ENCODE measurements at places on chromosomes 13 and 19. TPM values are rescaled to one million over a fixed set of nuclear protein-coding genes. Genes with fewer than 3 reads are reported as not detected.

DNA sequence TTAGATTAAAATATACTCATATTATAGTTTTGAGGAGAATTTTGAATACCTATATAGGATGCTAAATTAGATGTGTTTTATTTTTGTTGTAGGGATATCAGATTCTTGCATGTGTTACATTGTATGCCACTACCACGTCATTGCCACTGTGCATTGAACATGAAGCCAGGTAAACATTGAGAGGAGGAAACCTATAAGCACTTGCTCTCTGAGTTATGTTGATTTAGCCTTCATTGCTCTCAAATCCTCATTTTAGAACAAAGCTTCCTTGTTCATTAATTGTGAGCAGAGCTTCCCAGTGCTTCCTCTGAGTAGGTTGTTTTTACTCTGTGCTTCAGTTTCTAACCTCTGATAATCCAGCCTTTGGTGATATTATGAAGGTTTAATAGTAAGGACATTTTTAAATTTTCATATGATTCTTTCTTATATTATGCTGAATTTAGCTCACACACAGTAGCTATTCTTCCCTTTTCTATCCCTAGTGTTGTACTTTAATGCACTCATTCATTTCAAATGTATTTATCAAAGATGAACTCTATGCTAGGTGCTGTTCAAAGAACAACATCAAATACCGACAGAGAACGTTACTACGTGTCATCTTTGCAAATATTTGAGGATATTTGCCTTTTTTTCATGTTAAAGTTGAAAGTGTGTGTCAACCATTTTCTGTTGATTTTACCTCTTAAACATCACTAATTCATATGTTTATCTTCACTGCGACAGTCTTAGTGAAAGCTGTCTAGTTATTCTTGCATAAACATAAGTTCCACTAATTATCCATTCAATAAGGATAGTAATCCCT, 1448.0 kb upstream of the MIR17HG start:
- no peak for DNase-seq

- no peak for DNase-seq
Measured at GRCh38 chr13:102569488-102569887, 27.3 kb upstream of the TPP2 start.

DNA sequence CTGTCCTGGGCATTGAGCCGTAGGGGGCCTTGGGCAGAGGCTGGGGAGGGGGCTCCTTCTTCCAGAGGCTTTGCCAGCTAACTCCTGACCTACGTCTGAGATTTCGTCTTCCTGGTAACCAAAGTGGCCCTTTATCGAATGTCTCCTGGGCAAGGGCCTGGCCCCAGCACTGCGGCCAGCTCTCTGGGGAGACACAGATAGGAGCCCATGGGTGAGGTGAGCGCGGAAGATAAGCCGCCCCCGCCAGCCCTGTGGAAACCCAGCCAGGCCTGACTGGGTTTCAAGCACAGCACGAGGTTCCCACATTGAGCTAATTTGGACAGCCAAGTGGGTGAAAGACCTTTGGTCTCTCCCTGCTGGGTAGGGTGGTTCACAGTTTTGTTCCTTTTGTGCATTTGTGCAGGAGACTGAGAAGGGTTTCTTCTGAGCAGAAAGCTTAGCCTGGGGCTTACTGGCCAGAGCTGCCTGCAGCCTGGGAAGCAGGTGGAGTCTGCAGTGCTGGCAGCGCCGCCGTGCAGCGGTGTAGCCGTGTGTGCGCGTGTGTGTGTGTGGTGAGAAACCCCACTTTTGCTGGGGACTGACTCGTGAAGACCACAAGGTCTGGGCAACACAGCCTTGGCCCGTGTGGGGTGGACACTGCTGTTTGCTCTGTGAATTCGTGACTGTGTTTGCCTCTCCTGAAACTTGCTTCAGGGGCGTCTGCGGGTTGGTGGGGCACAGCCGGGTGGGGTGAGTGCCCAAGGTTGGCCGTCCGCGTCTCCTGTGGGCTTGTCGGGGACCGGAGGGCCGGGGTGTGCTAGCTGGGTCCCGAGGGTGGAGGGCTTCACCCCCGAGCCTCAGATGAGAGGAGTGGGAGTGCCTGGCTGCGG, 2.5 kb downstream of the BSG start:
- DNase-seq, result no peak

DNA sequence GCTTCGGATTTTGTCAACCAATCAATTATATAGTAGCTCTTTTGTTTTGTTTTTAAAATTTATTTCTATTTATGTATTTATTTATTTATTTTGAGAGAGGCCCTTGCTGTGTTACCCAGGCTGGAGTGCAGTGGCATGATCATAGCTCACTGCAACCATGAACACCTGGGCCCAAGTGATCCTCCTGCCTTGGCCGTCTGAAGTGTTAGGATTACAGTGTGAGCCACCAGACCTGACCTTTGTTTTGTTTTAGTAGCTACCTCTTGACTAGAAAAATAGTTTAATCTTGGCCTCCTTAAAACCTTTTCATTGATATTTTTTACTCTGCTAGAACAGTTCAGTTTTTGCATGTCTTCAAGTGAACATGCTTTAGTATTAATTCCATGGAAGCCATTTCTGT, 15.1 kb downstream of the GARRE1 start:
- no peak for DNase-seq

- no peak for DNase-seq
Measured at GRCh38 chr13:102172406-102172805, 229.4 kb downstream of the FGF14 start.

- no peak for DNase-seq
Measured at GRCh38 chr19:14683439-14683838, 6.4 kb upstream of the ZNF333 start.

GRCh38 chr19:15534957-15535864, 26.9 kb downstream of the CYP4F22 start:
- no peak for DNase-seq

- DNase-seq, result no peak
Measured at GRCh38 chr13:57933606-57934005, 302.1 kb downstream of the PCDH17 start.

GRCh38 chr13:27174766-27175455, 3.3 kb upstream of the USP12 start:
- no peak for DNase-seq

DNA sequence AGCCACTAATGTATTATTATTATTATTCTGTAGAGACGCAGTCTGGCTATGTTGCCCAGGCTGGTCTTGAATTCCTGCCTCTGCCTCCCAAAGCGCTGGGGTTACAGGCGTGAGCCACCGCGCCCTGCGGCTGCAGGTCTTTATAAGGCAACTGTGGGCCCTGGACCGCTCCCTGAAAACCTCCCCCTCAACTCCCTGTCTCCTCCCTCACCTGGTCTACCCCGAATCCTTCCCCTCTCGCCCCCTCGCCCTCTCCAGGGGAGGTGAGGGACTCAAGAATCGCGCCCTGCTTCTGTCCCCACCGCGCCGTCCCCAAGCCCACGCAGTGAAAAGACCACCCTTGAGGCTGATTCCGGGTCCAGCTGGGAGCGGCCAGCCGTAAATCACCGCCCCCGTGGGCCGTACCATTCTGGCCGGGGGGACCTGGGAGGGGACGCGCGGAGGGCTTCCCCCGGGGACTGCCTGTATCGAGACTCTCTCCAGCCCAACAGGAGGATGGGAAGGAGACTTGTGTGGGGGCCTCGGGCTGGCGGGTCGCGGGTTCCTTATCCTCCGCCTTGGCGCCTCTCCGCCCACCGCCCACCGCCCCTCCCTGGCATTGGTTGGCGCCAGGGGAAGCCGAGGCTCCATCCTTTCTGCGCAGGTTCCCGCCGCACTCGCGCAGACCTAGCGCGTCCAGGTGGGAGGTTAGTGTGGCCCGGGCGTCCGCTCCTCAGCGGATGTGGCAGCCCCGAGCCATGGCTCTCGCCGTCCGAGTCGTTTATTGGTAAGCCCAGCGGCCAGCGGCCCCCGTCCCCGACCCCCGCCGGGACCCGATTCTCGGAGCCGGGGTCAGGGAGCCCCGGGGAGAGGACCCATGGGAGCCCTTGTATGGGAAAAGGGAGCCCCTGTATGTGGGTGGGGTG, at the start of gene SELENOW:
SELENOW (plus strand) TSS at position 655 of the 905 bp plus-strand sequence; CDS start at position 738, 83 bp downstream.
- peak; percentile 83 for DNase-seq

- peak; percentile 57 for DNase-seq
Measured at GRCh38 chr13:108227651-108228272, 9.6 kb downstream of the ABHD13 start.

DNA sequence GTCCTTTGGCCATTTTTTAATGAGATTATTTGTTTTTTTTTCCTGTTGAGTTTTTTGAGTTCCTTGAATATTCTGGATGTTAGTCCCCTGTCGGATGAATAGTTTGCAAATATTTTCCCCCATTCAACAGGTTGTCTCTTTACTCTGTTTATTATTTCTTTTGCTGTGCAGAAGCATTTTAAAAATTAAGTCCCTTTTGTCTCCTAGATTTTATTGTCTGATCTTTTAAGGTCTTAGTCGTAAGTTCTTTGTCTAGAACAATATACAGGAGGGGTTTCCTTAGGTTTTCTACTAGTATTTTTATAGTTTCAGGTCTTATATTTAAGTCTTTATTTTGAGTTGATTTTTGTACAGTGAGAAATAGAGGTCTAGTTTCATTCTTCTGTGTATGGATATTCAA, 284.4 kb downstream of the GPC6 start:
- no peak for DNase-seq

DNA sequence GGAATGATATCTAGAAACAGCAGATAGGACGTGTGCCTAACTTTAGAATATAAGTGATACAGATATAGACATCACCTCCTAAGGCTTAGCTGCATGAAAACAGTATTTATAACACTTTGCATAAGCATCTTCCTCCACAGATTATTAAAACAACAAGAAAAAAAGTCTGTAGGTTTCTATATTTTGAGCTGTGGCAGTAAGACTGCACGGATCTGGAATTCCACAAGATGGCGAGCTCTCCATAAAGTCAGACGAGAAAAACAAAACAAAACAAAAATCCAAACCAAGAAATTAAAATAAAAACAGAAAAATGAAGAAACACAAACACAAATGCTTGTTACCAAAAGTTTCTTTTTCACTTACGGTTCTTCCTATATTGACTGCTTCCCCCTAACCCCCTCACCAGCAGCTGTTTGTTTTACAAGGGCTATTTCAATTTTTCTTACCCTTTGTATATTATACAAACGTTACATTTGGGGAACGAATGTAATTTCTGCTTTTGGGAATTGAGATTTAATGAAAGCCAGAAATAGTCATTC, 285.8 kb downstream of the MYO16 start:
- DNase-seq, result no peak

DNA sequence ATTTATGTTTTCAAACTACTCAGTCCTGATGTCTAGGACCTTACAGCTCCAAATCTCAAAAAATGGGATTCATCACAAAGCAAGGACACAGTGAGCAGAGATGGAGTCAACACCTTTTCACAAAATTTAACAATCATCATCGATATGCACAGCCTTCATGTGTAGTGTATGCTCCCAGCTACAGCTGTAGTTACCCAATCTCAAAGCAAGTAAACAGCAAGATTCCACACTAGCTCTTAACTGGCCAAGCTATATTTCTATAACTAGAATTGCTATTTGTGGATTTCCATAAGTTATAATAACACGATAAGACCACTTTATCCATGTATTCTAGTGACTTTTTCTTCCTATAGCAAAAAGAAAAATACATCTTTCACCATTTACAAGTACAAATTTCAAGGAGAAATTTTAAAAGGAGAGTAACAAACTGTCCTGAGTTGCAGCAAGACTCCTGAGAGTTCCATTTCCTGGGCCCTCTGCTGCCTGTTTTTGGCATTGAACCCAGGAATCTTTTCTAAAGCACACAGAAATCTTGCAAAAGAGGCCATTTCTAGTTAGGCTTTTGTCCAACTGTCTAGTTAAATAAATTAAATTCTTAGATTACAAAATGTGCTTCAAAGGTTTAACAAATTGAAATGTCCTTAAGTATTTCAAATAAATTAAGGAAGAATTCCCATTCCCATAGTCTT, 460.6 kb downstream of the FGF14 start:
- DNase-seq, result no peak

- DNase-seq, result no peak
Measured at GRCh38 chr19:50708179-50708879, 11.3 kb downstream of the SHANK1 start.

GRCh38 chr19:13132471-13133180, 14.6 kb downstream of the NACC1 start:
- DNase-seq, result peak; percentile 66

GRCh38 chr13:23723471-23723870, 153.3 kb downstream of the TNFRSF19 start:
- no peak for DNase-seq

- no peak for DNase-seq
Measured at GRCh38 chr13:83298617-83299016, 583.7 kb downstream of the SLITRK1 start.

DNA sequence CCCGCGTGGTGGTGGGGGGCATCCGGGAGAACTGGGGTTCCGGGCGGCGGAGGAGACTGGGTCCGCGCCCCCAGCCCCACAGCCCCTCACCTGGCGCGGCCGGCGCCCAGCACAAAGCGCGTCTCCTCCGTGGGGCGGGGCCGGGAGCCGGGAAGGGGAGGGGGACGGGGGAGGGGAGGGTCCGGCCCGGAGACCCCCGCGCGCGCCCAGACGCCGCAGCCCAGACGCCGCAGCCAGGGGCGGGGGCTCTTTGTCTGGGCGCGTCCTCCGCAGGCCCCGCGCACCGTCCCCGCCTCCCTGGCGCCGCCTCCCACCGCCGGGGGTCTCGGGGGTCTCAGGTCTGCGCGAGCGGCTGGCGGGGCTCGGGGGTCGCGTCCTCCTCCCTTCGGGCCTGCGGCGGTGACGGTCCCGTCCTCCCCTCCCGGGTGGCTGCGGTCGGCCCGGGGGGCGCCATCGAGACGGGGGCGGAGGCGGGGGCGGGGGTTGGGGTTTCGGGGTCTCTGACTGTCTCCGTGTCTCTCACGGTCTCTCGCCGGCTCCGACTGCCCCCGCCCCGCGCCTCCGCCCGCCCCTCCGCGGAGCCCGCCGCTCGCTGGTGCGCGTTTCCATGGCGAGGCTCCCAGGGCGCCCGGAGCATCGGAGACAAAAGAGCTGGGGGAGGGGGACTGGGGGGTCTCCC, at the start of gene PLPPR3:
PLPPR3 (minus strand) TSS at position 131 of the 679 bp plus-strand sequence. CDS start 396 bp downstream, outside the sequence.
- no peak for DNase-seq

GRCh38 chr13:48679941-48680680, 26.4 kb downstream of the CYSLTR2 start:
- no peak for DNase-seq

GRCh38 chr13:37113534-37113933, 8.1 kb upstream of the CSNK1A1L start:
- DNase-seq, result no peak

KLF1 gene
- total RNA-seq, result 0.21 TPM

ZSCAN4 gene
- not detected for total RNA-seq

SIGLEC8 gene
- total RNA-seq, result not detected

ANKLE1 gene
- total RNA-seq, result 10.7 TPM

PRKCSH gene
- total RNA-seq, result 302 TPM

CDC42EP5 gene
- not detected for total RNA-seq

NFIX gene
- total RNA-seq, result 1.4 TPM

PRR22 gene
- total RNA-seq, result 5.7 TPM

CLIP3 gene
- total RNA-seq, result 1.7 TPM

All from activated CD8-positive, alpha-beta T cell treated with anti-CD3 and anti-CD28 coated beads, Interleukin-2, amount 10 ng/mL, durations not matched to agents 7 days and 5 days (primary cell).